RPMI7951 (cell line): ENCODE measurements at places on chromosomes 3 and 15.

GRCh38 chr3:45143673-45144671, 2.2 kb downstream of the CDCP1 start:
- DNase-seq, result peak; percentile 93

GRCh38 chr3:141051443-141052200, 475 bp downstream of the SPSB4 start:
- no peak for DNase-seq

DNA sequence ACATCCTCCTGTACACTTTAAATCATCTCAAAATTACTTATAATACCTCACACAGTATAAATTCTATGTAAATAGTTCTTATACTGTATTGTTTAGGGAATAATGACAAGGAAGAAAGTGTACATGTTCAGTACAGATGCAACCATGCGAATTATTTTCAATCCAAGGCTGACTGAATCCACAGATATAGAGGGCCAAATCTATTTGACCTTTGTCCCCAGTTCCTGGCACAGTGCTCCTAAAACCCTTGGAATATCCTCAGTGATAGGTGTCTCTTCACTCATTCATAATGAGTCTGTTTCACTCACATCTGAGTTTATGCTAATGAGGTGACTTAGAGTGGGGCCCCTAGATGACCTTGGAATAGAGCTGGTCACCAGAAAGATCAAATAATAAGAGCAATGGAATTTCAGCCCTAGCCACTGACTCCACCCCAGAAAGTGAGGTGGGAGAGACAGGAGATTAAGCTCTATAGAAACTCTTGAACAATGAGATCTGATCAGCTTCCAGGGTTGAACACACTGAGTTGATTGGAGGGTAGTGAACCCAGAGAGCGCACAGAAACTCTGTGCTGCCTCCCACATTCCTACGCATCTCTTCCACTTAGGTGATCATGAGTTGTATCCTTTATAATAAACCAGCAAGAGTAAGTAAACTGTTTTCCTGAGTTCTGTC, 65.3 kb downstream of the ADAM10 start:
- no peak for DNase-seq

GRCh38 chr3:133125171-133125570, 87.0 kb downstream of the TMEM108 start:
- no peak for DNase-seq

DNA sequence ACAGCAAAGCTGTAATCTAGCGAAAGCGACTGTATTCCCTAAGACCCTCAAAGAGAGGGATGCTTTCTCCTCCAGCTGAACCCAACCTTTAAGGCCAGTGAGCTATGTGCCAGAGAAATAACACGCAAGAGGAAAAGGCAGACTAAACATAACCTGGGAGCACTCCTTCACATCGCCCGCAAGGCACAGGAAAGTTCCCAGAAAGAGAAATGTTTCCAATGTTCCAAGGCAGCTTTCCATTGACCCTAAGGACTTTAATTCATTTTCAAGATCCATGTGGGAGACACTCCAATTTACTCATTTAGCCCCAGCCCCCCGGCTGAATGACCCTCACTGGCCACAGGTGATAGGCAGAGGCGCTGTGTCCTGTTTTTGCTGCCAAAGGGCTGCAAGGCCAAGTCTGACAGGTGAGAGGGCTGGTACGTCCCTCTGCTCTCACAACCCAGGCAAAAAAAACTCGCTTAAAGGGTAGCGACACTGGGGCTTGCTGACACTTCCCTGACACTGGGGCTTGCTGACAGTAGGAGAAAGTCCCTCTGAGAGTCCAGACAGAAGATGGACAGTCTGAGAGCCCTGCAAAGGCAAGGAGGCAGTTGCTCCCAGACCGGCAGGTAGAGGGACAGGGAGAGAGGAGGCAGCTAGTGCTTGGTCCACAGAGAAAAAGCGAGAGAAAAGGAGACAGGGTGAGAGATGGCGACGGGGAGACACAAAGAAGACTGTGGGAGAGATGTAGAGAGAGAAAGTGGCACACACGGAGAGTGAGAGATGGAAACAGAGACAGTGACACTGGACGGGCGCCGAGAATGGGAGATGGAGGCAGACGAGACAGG, 702 bp downstream of the ARHGEF3 start:
- no peak for DNase-seq
